ENCODE measurements at places on chromosomes 12 and 14.

GRCh38 chr12:62618930-62619329 is 152.3 kb downstream of the MON2 start:
- DNase-seq = no peak

DNA sequence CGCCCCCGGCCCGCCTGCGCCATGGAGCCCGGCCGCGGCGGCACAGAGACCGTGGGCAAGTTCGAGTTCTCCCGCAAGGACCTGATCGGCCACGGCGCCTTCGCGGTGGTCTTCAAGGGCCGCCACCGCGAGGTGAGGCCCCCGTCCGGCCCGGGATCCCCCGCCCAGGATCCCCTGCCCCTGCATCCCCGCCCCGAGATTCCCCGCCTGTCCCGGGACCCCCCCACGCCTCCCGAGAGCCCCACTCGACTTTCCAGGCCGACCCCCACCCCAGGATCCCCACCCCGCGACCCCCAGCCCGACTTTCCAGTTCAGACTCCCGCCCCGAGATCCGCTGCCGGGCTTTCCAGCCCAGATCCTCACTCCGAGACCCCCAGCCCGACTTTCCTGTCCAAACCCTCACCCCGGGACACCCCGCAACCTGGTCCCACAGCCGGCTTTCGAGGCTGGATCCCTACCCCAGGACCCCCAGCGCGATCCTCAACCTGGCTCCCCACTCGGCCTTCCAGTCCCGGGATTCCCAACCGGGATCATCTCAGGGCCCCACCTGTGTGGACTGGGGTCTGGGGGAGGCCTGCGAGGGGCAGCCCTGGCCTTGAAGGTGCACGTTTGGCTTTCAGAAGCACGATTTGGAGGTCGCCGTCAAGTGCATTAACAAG is 688 bp downstream of the ULK1 start:
- no peak for DNase-seq

- no peak for DNase-seq
These were observed 499 bp downstream of the RNASE4 start for GRCh38 chr14:20684662-20685456.

DNA sequence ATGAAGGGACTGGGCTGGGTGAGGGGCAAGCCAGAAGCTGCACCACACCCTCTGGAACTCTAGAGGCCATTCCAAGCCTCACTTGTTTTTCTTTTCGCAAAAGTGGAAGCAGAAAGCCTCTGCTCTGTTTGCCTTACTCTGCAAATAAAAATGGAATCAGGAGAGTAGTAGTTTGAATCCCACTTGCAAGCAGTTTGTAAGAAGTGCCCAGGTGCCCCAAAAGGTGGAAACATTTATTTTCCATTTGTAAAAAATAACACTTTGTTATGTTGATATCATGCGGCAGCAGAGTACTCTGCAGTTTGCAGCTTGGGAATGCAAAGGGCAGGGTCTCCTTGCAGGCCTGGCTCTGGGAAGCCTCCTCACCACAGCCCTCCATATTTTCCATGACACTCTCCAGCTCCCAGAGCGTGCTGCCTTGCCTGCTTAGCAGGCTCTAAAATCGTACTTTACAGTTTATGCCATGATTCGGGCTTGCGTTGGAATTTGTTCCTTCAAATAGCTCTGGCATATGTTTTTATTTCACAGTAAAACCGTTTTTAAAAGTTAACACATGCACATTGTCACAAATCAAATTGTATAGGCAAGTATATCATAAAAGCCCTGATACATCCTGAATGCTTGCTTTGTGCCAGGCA is 20.0 kb downstream of the TUNAR start:
- no peak for DNase-seq

- DNase-seq = no peak
These were observed 40.7 kb downstream of the LRRIQ1 start for GRCh38 chr12:85076688-85077430.

All from stimulated activated CD4-positive, alpha-beta T cell treated with anti-CD3 and anti-CD28 coated beads, Interleukin-2, amount 100 ng/mL, for 4 hours (primary cell).